ENCODE measurements at places on chromosomes 1 and 21.

DNA sequence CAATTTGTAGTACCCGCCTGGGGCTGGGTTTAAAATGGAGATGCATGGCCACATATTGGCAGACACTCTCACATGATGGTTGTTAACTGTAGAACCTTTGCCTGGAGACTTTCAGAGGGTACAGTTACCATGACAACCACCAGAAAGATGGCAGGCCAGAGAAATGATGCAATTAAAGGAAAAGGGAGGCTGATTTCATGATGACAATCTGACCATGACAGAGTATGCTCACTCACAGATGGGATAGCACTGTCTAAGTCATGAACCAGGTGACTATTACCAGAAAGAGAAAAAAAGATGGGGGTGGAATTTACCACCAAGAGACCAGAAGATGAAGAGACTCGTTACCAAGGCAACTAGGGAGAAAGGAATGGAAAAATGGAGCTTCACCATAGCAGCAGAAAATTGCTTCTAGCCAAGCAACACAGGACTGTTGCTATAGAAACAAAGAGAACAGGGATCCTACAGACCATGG lies 3.5 kb upstream of the TRIT1 start:
- DNase-seq = no peak

DNA sequence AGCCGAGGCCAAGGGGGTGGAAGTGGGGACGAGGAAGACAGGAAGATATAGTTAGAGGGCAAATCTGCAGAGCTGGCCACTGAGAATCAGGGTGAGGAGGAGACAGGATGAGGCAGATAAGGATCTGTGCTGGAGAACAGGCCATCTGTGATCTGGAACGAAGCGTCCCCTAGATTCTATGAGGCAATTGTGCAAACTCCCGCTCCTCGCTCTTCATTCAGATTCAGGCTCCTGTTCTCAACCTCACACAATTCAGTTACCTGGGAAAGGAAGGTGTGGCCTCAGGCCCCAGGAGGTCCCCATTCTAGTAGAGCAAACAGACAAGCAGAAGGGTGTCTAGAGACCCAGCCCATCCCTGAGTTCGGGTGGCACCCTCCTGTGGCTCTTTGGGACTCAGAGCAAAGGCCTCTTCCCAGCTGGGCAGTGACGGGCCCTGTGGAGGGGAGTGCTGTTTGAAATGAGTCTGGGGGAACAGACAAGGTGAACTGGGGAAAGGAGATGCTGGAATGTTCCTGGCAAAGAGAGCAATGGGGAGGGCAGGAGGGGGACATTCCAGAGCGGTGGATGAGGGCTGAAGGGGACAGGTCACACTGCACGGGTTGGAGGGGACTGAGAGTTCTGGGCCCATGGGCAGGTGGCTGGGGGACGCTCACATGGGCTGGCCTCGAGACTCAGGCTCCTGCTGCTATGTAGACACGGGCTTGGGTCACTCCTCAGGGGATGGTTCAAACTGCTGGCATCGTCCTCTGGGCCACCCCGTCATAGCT lies 39.9 kb upstream of the AJAP1 start:
- no peak for DNase-seq

GRCh38 chr1:184418652-184419349 lies 32.0 kb downstream of the C1orf21 start:
- DNase-seq = no peak

DNA sequence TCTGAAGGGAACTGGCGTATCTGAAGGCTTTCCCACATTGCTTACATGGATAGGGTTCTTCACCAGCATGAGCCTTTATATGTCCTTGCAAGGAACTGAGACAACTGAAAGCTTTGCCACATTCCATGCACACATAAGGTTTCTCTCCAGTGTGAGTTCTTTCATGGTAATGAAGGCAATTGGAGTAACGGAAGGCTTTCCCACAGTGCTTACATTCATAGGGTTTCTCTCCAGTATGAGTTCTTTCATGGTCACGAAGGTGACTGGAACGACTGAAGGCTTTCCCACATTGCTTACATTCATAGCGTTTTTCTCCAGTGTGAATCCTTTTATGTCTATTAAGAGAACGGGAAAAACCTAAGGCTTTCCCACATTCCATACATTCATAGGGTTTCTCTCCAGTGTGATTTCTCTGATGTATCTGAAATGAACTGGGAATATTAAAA lies 15.0 kb downstream of the ZNF124 start:
- DNase-seq = no peak

- DNase-seq = no peak
These were observed 817.7 kb upstream of the B3GALT2 start for GRCh38 chr1:194004146-194004545.

- no peak for DNase-seq
These were observed 265 bp downstream of the NRDC start for GRCh38 chr1:51878308-51878615.

DNA sequence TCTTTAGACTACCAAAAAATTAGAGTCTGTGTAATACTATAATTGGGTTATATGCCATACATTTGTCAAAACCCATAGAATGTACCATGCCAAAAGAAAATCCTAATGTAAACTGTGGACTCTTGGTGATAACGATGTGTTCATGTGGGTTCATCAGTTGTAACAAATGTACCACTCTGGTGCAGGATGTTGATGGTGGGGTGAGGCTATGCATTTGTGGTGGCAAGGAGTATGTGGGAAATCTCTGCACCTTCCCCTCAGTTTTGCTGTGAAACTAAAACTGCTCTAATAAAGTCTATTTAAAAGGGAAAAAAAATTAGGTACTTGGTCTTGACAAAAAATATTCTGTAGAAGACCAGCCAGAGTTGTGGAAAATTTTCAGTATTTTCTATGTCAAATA lies 43.4 kb downstream of the INKA2 start:
- DNase-seq = no peak

DNA sequence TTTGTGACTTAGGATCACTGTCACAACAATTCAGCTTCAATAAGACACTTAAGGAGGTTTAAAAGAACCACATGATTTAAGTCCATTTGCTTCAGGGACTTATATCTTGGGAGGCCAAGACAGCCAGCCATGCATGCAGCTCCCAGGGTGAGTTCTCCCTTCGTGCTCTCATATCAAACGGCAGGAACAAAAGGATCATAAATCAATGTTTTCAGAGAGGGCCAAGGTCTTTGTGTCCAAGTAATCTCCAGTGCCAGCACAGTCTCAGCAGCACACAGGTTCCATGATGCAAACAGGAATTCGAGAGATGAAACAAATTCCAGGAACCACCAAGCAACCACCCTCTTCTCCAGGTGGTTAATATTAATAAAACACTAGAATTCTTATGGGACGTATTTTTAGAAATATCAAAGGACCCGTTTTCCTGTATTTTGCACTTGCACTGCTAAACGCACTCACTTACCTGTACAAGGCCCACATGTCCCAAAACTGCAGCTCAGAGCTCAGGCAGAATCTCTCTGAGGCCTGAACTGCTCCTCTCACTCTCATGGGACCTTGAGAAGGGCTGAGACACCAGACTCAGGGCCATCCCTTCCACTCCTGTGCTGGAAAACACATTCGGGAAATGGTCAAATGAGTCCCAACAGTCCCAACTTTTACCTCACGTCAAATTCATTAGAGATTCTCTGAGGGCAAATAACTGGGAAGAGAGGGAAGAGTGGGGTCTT lies 100.0 kb upstream of the RAB4A start:
- DNase-seq = no peak

- peak; percentile 23 for DNase-seq
These were observed 976 bp downstream of the SSBP3 start for GRCh38 chr1:54404939-54405897.

GRCh38 chr21:14677013-14677412 lies 130.9 kb upstream of the SAMSN1 start:
- DNase-seq = no peak

DNA sequence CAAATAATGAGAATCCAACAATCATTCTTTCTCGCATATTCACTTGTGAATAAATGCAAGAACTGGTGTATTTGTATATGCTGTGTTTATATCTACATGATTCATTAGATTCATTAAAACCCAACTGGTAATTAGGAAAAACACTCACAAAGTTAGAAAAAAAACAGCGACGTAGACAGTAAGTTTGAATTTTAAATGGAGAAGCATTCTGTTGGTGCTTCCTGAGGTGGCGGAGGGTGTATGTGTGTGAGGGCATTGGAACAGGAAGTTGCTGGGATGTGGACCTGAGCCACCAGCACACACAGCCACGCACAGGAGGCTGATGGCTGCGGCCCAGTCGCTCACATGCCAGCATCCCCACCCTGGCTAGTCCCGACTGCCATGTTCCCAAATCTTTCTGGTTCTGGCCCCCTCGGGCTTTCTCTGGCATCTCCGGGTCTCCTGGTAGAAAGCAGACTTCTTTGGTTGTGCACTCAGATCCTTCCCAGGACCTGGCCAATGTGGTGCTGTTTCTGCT lies 121.6 kb upstream of the IRF2BP2 start:
- DNase-seq = peak; percentile 58

GRCh38 chr1:93675271-93675670 lies 6.4 kb downstream of the BCAR3 start:
- no peak for DNase-seq

DNA sequence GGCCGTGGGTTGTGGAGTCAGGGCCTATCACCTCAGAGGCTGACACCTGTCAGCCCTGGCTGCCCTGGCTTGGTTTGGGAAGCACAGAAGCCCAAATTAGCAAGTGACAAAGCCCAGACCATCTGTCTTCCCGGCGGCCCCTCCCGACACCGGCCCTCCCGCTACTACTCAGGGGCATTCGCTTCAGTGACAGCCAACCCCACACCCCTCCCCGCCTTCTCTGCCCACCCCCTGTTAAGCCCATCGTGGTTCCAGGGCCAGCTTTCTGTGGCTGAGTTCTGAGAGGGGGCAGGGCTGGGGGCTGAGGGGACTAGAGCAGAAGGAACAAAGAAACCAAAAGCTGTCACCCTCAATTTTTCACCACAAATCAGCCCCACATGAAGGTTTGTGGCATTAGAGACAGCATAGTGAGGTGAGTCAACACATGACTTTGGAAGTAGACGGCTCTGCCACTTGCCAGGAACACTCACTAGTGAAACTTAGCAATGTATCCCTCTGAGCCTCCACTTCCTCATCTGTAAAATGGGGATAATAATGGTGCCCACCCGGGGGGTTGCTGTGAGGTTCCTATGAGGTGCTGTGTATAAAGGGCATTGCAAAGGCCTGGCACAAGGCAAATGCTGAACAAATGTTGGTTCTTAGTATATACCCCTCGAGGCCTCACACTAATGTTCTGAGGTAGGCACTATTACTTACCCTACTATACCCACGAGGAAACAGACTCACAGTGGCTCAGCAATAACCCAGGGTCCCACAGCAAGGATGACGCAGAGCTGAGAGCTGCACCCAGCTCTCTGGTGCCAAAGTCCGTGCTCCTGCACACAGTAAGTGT lies 5.2 kb upstream of the TNNI1 start:
- no peak for DNase-seq

- DNase-seq = no peak
These were observed 41.2 kb upstream of the FOXO6 start for GRCh38 chr1:41319807-41320711.

DNA sequence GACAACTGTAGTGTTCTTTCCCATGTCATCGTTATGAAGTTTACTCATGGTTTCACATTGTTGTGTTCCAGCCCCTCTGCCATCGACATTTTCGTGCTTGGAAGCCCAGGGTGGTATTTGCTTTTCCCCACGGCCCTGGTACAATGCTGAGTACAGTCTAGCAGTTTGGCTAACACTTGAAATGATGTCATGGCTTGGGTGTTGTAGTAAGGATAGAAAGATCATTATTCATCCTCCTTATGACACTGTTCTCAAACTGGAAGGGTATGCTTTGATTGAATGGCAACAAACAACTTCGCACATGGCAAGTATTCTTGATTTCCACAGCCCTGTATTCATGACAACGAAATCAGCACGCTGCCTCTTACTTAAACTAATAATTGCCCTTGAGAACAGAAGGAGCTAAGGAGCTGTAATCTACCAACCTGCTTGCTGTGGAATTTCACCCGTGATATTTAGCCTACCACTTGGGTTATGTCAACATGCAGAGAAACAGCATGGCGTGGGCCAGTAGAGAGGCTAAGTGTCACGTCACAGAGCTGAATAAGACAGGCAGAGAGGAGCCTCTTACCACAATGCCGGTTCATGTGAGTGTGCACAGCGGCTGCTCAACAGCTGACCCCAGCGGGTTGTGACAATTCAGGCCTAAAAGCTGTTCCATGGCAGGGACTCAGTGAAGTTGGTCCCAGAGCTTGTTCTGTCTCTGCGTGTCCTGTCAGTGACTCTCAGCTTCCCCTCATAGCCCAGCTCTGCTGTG lies 73.9 kb downstream of the KCNJ6 start:
- no peak for DNase-seq

GRCh38 chr1:219858980-219859379 lies 69.4 kb downstream of the SLC30A10 start:
- no peak for DNase-seq

DNA sequence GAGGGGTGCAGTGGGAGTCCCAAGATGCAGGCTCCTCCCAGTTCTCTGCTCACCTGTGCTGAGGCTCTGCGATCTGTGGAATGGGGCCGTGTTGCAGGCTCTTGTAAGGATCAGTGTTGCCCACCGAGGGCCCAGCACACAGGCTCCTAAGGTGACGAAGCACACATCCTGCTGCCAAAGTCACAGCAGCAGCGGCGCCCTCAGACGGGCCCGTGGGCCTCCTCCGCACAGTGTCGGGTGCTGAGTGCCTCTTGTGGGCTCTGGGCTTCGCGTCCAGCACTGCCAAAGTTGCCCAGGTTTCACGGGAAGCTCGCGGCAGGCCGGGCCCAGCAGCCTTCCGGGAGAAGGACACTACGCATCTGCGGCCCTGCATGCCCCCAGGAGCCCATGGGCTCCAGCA lies 72.1 kb upstream of the ABCG1 start:
- DNase-seq = no peak

GRCh38 chr1:36475910-36476604 lies 6.7 kb downstream of the CSF3R start:
- DNase-seq = no peak

- no peak for DNase-seq
These were observed 86.9 kb upstream of the GORAB start for GRCh38 chr1:170445096-170445495.

DNA sequence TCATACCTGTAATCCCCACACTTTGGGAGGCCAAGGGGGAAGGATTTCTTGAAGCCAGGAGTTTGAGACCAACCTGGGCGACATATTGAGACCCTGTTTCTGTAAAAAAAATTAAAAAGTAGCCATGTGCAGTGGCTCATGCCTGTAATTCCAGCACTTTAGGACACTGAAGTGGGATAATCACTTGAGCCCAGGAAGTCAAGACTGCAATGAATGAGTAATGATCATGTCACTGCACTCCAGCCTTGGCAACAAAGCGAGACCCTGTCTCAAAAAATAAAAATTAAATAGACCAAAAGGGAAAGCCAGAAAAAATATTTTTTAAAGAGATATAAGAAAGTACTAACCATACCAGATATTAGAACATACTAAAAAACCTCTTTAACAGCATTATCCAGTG lies 44.7 kb upstream of the LYPLAL1 start:
- DNase-seq = no peak

- DNase-seq = no peak
These were observed 199.2 kb downstream of the DNM3 start for GRCh38 chr1:172040466-172040865.
